Caki2 (cell line): ENCODE measurements at places on chromosomes 4 and X.

DNA sequence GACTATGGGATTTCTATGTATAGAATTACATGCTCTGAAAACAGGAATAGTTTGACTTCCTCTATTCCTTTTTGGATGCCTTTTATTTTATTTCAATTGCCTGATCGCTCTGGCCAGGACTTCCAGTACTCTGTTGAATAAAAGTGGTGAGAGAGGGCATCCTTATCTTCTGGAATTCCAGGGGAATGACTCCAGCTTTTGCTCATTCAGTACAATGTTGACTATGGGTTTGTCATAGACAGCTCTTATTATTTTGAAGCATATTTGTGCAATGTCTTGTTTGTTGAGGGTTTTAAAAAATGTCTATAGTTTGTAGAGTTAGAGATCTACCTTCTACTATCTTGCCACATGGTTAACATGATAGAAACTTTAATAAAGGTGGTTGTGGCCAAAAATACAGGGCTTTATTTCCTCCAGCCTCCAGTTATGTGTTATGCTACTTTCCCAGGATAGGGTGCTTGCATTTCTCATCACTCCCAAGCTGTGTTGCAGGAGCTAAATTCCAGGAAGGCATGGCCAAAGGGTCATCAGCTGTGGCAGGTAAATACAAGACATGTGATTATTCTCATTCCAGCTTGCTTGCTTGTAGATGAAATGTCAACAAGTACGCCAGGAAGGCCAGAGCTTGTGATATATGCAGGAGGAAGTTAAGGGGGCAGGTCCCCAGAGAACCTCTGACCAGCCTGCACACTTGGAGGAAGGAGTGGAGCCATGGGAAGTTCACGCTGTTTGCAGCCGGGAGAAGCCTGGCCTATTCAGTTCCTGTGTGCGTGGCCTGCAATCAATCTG, 142.4 kb upstream of the CPXCR1 start:
- DNase-seq, result no peak

GRCh38 chr4:52202251-52202779, 151.2 kb downstream of the SPATA18 start:
- DNase-seq, result no peak

- no peak for DNase-seq
Observed at GRCh38 chr4:77047037-77047436, 28.8 kb downstream of the CCNI start.

GRCh38 chr4:55372259-55372658, 23.5 kb upstream of the TMEM165 start:
- DNase-seq, result no peak

GRCh38 chrX:154412468-154412867, 1.1 kb downstream of the TAFAZZIN start:
- DNase-seq, result no peak

- DNase-seq, result no peak
Observed at GRCh38 chr4:92885632-92886031, 581.9 kb downstream of the GRID2 start.

DNA sequence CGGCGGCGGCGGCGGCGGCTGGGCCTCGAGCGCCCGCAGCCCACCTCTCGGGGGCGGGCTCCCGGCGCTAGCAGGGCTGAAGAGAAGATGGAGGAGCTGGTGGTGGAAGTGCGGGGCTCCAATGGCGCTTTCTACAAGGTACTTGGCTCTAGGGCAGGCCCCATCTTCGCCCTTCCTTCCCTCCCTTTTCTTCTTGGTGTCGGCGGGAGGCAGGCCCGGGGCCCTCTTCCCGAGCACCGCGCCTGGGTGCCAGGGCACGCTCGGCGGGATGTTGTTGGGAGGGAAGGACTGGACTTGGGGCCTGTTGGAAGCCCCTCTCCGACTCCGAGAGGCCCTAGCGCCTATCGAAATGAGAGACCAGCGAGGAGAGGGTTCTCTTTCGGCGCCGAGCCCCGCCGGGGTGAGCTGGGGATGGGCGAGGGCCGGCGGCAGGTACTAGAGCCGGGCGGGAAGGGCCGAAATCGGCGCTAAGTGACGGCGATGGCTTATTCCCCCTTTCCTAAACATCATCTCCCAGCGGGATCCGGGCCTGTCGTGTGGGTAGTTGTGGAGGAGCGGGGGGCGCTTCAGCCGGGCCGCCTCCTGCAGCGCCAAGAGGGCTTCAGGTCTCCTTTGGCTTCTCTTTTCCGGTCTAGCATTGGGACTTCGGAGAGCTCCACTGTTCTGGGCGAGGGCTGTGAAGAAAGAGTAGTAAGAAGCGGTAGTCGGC, 528 bp downstream of the FMR1 start:
- peak; percentile 45 for DNase-seq

GRCh38 chr4:158599150-158599549, 72.5 kb downstream of the C4orf46 start:
- DNase-seq, result no peak

- no peak for DNase-seq
Observed at GRCh38 chrX:115939070-115939469, 231.5 kb upstream of the AGTR2 start.

GRCh38 chrX:103254171-103254824, 657 bp downstream of the TCEAL8 start:
- peak; percentile 75 for DNase-seq

DNA sequence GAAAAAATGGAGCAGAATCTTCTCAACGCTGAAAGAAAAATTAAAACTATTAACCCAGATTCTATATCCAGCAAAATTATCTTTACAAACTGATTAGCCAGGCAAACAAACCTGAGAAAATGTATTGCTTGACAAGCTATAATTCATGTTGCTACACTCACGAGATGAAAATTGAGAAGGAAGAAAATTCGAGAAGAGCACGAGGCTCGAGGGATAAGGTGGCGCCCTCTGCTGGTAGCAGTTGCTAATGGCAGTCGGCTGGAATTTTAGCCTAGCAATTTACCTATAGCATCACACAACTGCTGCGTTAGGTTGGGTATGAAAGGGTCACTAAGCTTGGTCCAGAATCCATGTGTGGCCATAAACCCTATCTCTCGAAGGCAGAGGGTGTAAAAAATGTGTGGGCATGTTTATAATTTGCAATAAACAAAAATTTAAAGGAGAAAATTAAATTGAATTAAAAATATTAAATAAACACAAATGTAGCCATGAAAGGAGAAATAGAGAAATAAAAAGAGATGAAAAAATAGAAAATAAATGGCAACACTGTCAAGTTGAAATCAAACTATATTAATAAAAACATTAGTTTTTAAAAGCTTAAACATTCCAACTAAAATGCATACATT, 126.6 kb downstream of the PPP4R3C start:
- DNase-seq, result peak; percentile 0

DNA sequence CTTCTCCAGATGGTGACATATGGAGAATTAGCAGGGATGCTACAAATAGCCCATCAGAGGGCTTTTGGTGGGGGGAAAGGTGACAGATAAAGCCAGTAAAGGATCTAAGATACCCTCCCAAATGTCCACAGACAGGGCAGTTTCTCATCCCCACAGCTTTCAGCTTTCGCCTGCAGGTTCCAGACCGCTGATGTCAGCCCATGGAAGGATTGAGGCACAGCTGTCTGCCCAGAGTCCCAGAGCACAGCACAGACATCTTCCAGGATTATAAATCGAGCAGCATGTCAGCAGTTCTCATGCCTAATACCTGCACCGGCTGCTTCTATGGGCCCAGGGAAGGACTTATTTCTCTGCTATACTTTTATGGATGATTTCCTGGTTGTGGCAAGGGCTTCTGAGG, 96.7 kb upstream of the MXRA5 start:
- DNase-seq, result no peak

GRCh38 chrX:10126044-10126443, 30.7 kb upstream of the CLCN4 start:
- DNase-seq, result no peak

GRCh38 chr4:179486570-179487335, 2044.5 kb upstream of the AGA start:
- DNase-seq, result no peak

GRCh38 chr4:15374656-15375055, 53.2 kb upstream of the C1QTNF7 start:
- no peak for DNase-seq

DNA sequence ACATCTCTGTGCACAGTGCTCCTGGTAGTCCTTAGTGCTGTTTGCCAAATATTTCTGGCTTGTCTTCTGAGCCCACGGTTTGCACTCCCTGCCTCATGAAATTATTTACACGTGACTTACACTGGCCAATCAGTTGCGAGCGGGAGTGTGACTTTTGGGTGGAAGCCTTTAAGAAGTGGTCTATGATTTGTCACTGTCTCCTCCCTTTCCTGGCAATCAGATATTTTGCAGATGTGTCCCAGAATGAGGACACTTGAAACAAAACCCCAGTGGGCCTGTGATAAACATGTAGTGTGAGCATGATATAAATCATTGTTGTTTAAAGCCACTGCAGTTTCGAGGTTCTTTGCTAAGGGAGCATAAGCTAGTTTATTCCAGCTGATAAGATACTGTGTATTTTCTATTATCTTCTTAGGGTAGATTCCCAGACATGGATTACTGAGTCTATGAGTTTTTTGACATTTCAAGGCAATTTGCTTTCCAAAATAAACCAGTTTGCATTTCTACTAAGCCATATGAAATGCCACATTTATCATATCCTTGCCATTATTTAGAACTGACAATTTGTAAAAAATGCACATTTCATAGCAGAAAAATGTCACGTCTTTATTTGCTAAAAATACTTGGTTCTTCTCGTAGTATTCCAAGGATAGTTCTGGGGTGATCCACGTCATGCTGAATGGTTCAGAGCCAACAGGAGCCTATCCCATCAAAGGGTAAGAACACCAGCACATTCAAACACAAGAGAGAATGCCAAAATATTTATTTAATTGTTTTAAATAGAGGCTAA, 12.0 kb downstream of the BST1 start:
- no peak for DNase-seq

DNA sequence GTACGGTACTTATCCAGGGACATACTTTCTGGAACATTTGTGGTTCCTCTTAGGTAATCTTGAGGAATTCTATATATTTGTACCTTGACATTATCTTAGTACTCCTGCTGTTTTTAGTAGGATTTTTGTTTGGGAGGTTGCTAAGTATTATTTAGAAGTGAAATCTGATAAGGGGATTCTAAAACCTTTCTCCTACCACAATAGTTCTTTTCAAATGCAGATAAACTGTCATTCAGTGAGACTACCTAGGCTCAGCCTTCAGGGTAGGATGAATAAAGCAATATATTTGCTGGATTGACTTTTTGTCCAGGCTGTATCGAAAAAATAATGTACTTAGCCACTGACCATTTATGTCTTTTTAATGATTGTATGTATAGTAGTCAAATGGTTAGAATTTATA, 25.4 kb downstream of the DIAPH2 start:
- DNase-seq, result no peak

GRCh38 chrX:154785716-154786115, 19.6 kb downstream of the MPP1 start:
- no peak for DNase-seq

- no peak for DNase-seq
Observed at GRCh38 chrX:154348646-154349358, 25.6 kb downstream of the FLNA start.

DNA sequence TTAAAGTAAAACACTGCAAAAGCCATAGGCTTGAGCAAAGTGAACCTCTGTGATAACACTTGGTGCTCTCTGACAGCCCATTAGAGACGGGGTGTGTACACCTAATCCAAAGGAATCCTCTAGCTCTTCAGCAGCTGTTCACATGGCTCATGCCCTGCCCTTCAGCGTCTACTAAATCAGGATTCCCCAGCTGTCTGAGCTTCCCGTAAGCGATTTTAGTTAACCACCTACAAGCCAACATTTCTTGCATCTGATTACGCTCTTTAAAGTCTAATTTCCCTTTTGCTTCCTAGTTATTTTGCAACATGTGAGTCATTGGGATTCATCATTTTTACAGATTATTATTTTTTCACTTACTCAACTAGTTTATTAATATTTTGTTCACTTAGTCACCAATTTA, 6.5 kb downstream of the DMD start:
- no peak for DNase-seq

DNA sequence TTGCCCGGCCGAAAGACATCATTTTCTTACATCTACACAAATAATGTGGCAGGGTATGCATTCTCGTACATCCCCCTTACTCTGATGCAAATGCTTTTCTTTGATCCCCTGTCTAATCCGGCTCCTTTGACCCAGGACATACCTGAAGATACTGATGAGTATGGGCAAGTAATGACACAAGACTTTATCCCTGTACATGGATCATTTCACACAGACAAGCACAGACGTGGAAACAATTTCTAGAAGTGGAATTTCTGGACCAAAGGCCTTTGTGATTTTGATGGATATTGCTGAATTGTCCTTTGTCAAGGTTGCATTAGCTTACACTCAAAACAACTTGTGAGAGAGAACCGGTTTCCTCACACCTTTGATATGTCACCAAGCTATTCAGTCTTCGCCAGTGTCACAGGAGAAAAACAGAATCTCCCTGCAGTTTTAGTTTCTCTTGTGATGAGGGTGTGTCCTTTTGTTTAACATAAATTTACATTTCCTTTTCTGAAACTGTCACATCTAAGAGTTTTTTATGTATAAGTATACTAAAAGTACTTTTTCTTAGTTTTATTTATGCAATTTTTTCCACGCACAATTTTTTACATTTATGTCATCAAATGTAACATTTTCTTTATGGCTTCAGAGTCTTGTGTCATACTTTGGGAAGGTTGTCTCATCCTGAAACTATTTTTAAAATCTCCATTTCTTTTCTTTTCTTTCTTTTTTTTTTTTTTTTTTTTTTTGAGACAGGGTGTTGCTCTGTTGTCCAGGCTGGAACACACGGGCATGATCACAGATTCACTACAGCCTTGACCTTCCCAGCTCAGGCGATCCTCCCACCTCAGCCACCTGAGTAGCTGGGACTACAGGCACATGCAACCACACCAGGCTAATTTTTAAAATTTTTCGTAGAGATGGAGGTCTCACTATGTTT, 25.2 kb downstream of the RWDD4 start:
- DNase-seq, result no peak

- DNase-seq, result no peak
Observed at GRCh38 chr4:129604632-129605255, 508.8 kb downstream of the C4orf33 start.

GRCh38 chr4:182729516-182729915, 187.7 kb downstream of the DCTD start:
- no peak for DNase-seq

- DNase-seq, result no peak
Observed at GRCh38 chrX:40031911-40032310, 65.8 kb downstream of the BCOR start.

DNA sequence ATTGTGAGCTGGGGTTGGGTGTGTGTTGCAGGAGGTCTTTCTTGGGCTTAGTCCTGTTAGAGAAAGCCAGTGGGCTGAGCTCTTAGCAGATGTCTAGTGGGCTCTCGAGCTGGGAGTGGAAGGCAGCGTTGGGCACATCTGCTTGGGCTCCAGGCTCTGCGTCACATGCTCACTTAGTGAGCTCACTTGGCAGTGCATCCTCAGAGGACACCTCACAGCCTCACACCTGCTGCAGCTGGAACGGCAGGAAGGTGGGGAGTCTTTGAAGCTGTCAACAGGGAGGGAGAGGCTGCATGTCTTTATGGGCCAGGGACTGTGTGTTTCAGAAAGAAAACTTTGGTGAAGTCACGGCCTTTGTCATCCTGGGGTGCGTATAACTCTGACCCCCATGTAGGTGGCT, 82.2 kb downstream of the PSAPL1 start:
- no peak for DNase-seq
